ENCODE measurements at places on chromosomes 3 and 15. TPM values are rescaled to one million over a fixed set of nuclear protein-coding genes. Genes with fewer than 3 reads are reported as not detected.

ADGRG7 gene
- 26.5 TPM for total RNA-seq

MRAS gene
- total RNA-seq: not detected

PRR20G gene
- not detected for total RNA-seq

SYNPR gene
- not detected for total RNA-seq

CSTA gene
- total RNA-seq: not detected

NANOGP8 gene
- not detected for total RNA-seq

DNA sequence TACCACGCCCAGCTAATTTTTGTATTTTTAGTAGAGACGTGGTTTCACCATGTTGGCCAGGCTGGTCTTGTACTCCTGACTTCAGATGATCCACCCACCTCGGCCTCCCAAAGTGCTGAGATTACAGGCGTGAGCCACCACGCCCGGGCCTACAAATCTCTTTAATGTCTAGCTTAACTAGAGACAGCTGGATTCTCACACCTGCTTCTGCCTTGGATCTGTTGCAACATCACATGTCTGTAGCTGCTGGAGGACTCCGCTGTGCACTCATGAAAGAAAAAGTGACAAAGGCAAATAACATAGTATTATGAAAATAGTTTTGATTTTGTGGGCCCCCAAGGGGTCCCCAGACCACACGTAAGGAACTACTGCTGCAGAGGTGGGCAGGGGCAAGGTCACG is 85.9 kb downstream of the NCEH1 start:
- no peak overlapping the region for H3K27ac ChIP-seq
- H3K4me1 ChIP-seq: peaks cover 10% of the 10 kb centered on the region
- no peak overlapping the region for H3K4me3 ChIP-seq
- H3K36me3 ChIP-seq: no peaks in the 10 kb centered on the region
- H3K27me3 ChIP-seq: no peaks in the 10 kb centered on the region

- no peak overlapping the region for H3K4me3 ChIP-seq
- peaks cover 56% of the 10 kb centered on the region for H3K4me1 ChIP-seq
- DNase-seq: no peak
- H3K36me3 ChIP-seq: peaks cover 28% of the 10 kb centered on the region
- H3K27ac ChIP-seq: no peak overlapping the region
Measured at GRCh38 chr3:25655659-25656058, 9.0 kb downstream of the TOP2B start.

DNA sequence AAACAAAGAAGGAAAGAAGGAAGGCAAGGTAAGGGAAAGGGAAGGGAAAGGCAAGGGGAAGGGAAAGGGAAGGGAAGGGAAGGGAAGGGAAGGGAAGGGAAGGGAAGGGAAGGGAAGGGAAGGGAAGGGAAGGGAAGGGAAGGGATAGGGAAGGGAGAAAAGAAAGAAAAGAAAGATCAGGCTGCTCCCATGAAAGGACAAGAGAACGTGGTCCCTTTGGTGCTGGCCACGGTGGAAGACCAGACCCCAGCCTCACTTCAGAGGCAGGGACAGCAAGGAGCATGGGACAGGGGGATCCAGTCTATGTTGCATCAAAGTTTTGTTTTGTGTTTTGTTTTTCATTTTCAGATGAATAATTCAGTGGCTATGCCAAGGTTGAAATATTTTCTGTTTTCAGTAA is 111.4 kb upstream of the IGF1R start:
- no peaks in the 10 kb centered on the region for H3K4me1 ChIP-seq
- H3K27ac ChIP-seq: no peak overlapping the region
- no peak for DNase-seq
- no peak overlapping the region for H3K4me3 ChIP-seq
- no peaks in the 10 kb centered on the region for H3K36me3 ChIP-seq

- no peak for DNase-seq
- peaks cover 5% of the 10 kb centered on the region for H3K4me1 ChIP-seq
- H3K27ac ChIP-seq: no peak overlapping the region
- H3K27me3 ChIP-seq: peaks cover 24% of the 10 kb centered on the region
- no peak overlapping the region for H3K4me3 ChIP-seq
- no peaks in the 10 kb centered on the region for H3K36me3 ChIP-seq
Measured at GRCh38 chr3:134344560-134344959, 29.7 kb downstream of the AMOTL2 start.

Data from activated CD8-positive, alpha-beta T cell treated with anti-CD3 and anti-CD28 coated beads, Interleukin-2, amount 10 ng/mL, durations not matched to agents 7 days and 5 days (primary cell).